ENCODE measurements at places on chromosomes 16 and 17.

DNA sequence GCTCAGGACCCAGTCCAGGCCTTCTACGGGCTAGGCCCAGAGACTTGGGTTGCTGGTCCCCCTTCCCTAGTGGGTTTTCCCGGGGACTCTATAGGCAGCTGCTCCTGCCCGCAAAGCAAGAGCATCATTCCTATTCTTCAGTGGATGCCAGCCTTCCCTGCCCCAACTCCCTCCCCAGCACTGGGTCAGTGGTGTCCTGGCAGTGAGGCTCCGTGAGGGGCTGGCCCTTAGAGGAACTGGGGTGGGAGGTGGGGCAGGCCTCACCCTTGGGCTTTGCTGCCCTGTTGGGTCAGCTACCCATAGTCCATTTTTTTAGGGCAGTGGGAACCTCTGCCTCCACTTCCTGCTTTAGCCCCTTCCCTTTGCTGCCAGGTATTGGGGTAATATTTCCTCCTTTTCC lies 7.9 kb upstream of the PLEKHG4 start:
- DNase-seq, result no peak

DNA sequence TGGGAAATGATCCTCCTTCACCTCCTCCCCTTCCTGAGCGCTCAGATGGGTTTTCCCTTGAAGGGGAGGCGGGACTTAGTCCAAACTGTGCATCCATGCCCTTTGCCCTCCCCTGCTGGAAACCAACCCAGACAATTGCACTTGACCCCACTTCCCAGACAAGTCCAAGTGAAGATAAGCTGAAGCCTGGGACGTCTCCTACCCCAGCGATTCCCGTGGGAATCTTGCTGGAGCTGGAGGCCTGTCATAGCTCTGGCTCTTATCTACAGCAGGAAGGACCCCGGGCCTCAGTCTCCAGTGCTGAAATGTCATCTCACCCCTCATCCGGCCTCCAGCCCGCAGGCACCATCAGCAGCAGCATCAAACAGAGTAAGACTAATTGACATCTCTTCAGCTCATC lies 6.5 kb upstream of the NGFR start:
- DNase-seq, result no peak

- DNase-seq, result no peak
Observed at GRCh38 chr17:34260861-34261260, 5.8 kb downstream of the CCL2 start.

GRCh38 chr17:48016112-48016511 lies 21.5 kb downstream of the COPZ2 start:
- DNase-seq, result no peak

GRCh38 chr17:83026311-83026811 lies 53.0 kb upstream of the METRNL start:
- peak; percentile 3 for DNase-seq

DNA sequence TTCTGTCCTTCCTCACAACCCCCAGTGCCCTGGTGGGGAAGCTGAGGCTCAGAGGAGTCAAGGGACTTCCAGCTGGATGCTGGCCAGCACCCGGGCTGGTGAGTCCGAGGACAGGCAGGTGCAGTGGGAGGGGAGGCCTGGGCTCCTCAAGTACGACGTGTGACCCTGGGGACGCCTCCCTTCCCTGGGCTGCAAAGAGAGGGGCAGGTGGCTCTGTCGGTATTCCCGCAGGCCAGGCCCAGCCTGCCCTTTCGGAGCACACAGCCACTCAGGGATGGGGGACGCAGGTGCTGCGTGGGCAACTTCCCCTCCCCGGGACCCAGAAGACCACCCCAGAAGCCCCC lies 33.1 kb upstream of the PVALEF start:
- no peak for DNase-seq

DNA sequence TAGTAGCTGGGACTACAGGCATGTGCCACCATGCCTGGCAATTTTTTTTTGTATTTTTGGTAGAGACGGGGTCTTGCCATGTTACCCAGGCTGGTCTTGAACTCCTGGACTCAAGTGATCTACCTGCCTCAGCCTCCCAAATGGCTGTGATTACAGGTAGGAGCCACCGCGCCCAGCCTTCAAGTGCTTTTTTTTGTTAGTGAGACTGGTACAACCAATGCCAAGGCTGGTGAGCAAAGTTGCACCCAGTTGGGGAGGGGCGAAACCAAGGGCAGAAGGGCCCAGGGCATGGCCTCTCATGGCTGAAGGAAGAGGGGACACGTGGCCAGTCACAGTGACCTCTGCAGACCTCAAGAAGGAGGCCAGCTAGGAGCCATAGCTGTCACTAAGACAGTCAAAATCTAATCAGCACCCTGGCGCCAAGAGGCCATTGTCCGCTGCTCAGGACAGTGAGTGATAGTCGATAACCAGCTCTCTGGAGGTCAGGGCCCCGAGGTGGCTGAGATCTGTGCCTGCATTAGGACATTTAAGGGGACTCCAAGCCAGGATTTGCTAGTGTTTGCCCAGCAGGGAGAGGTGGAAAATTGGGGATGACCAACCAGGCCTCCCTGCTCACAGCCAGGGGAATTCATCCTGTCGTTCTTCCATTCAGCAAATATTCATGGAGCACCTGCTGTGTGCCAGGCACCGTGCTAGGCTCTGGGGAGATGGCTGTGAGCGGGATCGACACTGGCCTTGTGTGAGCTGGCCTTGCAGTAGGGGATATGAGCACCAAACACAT lies 10.2 kb downstream of the IL4R start:
- DNase-seq, result no peak

DNA sequence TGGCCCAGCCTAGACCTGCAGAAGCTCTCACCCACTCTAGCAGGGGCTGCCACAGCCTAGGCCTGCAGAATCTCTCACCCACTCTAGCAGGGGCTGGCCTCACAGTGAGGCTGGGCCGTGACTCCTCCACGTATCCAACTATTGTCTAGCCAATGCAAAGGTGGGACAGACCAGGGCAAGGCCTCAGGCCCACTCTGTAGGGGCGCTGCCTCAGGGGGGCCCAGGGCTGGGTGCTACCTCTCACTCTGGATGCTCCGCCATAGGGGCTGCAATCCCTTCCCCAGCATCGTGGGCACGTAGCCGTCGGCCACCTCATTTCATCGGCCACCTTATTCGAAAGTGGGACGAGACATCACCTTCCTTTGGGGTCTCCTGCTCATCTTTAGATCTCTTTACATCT lies 51.7 kb downstream of the RPH3AL start:
- no peak for DNase-seq

- DNase-seq, result no peak
Observed at GRCh38 chr16:48892893-48893292, 282.9 kb upstream of the N4BP1 start.

DNA sequence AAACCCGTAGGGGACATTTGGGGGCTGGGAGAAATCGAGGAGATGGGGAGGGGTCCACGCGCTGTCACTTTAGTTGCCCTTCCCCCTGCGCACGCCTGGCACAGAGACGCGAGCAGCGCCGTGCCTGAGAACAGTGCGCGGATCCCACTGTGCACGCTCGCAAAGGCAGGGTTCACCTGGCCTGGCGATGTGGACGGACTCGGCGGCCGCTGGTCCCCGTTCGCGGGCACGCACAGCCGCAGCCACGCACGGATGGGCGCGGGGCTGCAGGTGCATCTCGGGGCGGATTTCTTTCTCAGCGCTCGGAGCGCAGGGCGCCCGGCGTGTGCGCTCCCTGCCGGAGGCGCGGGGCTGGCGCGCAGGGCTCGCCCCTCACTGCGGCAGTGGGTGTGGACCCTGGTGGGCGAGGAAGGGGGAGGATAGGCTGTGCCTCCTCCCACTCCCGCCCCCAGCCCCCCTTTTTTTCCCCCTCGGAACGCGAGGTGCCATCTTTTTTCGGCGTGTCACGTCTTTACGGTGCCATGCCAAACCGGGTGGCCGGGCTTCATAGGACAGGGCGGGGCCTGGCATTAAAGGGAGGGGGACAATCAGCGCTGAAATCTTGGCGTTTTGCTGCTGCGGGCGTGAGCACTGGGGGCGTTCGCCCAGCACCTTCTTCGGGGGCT lies 1.1 kb downstream of the MAPT start:
- DNase-seq, result peak; percentile 14

DNA sequence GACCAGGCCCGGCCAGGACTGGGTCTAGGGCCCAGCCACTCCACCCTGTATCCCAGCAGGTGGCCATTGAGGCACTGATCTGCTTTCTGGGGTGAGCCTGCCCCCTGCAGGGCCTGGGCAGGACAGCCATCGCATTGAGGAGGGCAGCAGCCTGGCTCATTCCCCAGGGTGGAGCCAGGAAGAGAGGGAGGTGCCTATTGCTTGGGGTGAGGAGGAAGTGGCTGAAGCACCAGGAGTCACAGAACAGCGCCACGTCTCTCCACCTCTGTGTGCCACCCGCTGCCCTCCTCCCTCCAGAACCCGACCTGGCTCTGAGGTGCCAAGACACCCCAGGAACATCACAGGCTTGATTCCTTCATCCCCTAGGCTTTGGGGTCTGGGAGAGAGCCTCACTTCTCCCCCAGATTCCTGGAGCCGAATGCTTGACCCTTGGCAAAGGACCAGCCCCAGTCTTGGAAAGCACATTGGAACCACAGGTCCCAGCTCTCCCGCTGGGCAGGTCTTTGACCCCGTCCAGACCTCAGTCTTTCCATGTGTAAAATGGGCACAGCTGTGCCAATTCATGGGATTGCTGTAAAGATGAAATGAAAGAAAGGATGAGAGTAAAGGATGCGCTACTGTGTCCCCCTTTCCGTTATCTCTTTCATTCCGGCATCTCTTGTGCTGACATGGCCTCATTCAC lies 7.2 kb upstream of the KRT36 start:
- DNase-seq, result peak; percentile 76

- no peak for DNase-seq
Observed at GRCh38 chr17:64094412-64094811, 35.5 kb downstream of the ERN1 start.

DNA sequence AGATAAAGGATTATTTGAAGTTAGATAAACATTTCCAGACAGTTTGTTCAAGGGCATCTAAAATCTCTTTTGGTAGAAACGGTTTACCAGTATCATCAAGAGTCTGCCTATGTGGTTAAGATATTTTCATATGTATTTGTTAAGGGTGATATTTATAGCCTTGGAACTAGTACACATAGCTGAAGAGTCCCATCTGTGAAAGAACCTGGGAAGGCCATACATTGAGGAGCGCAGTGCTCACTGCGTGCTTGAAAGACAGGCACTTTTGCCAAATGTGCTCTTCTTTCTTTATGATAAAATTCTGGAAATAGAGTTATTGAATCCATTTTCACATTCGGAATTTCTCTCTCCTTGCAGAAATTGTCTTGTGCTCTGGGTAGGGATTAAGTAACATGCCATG lies 7.7 kb downstream of the IGSF6 start:
- DNase-seq, result no peak

DNA sequence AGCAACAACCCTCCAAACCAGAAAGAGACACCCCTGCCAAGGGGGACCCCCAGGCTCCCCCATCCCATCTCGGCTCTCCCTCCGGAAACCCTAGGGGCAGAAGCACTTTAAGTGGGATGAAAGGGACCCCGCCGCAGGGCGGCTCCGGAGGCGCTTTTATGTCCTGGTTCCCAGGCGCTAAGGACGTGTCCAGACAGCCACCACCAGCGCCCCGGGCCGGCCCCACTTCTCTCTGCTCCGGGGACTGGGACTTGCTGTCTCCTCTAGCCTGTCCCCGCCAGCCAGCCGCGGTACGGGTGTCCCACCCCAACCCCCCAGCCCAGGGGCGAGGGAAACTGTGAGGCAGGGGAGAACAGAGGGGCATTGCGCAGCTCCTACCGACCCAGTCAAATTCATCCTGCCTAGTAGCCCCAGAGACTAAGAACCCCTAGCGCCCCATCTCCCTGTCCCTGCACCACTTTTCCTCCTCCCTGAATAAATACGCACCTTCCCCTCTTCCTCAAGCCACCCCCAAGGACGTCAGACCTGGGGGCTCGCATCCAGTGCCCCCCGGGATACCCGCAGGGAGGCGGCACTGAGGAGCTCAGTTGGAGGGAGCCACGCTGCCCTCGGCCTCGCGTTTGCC lies 4.1 kb downstream of the SP6 start:
- DNase-seq, result no peak

- DNase-seq, result no peak
Observed at GRCh38 chr17:70859829-70860228, 690.5 kb downstream of the KCNJ2 start.

DNA sequence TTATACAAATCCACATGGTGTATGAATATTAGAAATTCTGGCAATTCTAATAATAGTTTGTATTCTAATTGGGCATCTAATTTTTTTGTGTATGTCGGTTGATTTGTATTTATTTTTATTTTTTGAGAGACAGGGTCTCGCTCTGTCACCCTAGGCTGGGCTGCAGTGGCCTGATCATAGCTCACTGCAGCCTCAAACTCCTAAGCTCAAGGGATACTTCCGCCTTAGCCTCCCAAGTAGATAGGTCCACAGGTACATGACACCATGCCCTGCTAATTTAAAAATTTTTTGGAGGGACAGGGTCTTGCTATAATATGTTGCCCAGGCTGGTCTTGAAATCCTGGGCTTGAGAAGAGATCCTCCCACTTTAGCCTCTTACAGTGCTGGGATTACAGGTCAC lies 104.6 kb downstream of the TRIM37 start:
- no peak for DNase-seq

GRCh38 chr17:77107506-77108433 lies 33.0 kb upstream of the SEC14L1 start:
- peak; percentile 65 for DNase-seq

DNA sequence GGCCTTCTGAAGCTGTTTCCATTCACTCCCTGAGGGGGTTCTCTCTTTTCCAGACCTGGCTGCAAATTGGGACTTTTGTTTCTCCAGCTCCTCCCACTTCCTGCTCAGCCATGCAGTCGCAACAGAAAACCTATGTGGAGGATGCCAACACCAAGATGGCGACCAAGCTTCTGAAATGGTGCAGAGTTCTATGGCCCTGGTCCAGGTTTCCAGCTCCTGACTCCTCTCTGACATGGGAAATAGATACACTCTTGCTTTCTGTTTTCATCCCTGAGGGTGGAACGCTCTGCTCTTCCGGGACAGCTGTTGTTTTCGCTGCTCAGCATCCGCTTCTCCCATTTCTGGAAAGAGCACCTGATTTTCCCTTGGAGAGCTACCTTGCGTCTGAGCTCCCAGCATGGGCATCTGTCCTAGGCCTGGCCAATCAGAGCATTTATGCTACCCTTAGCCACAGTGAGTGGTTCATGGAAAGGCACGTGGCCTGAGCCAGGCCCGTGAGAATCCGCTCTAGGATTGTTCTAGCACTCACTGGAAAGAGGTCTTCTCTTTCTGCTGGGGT lies 8.1 kb downstream of the GPRC5B start:
- no peak for DNase-seq

DNA sequence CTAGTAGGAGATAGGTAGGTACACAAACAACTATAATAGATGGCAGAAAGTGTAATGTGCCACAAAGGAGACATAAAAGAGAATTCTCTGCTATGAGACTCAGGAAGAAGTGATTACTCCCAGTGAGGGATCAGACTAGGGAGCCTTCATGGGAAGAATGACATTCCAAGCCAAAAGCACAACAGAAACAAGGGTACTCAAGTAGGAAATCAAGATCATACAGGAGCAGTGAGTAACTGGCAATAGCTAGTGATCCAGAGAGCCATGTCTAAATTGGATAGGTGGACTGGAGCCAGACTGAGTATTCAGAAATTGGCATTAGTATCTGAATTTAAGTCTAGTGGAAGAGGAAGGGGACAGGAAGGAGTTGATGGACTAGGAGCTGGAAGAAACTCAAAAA lies 10.7 kb downstream of the RFFL start:
- DNase-seq, result no peak

GRCh38 chr16:85667261-85667660 lies 21.5 kb downstream of the GINS2 start:
- no peak for DNase-seq
